Hypothalamus (tissue), 51 donors: ENCODE measurements at places on chromosomes 12 and 14.

GRCh38 chr12:2393016-2393415 lies 340.2 kb downstream of the CACNA1C start:
- DNase-seq = no peak

- DNase-seq = no peak
Measured at GRCh38 chr14:31510222-31510621, 22.4 kb upstream of the GPR33 start.

GRCh38 chr12:13198876-13199275 lies 2.4 kb downstream of the EMP1 start:
- no peak for DNase-seq

- DNase-seq = no peak
Measured at GRCh38 chr14:73394317-73394716, 64.0 kb downstream of the NUMB start.

DNA sequence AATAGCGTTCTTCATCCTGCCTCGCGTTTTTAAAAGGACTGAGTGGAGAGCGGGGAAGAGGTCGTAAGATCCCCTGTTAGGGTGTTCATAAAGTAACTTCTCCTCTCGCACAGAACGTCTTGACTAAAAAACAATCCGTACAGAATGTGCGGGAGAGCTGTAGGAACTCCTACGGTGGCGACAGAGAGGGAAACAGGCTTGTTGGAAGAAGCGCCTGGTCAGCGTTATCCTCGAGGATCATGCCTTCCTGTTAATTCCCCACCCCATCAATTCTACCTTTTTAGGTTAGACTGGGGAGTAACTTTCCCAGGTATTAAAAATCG lies 399 bp upstream of the WASHC4 start:
- no peak for DNase-seq

- DNase-seq = peak; percentile 60
Measured at GRCh38 chr14:77181603-77182437, at the start of gene TMEM63C. Gene TMEM63C (plus strand): TSS chr14:77181798. CDS start chr14:77218814, 37,016 bp downstream.

DNA sequence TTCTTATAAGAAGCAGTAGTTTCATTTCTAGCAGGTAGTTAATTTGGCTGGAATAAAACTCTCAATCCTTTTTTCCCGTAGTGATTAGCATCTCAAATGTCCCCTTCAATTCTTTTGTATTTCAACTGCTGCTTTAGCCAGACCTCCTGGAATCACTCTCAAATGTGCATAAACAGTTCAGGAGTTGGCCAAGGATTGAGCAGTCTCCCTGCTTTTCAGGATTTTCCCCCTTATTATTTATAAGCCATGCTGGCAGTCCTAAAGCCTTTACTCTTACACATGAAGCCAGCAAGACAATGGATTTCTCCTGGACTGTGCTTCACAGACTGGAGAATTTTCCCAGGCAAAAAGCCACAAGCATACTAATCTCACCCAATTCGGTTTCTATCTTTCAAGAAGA lies 950.1 kb downstream of the VRK1 start:
- DNase-seq = no peak

- no peak for DNase-seq
Measured at GRCh38 chr14:24332268-24332993, 2.4 kb downstream of the ADCY4 start.

GRCh38 chr12:113135178-113136127 lies at the start of gene RASAL1:
Gene RASAL1 (minus strand): TSS chr12:113135761. CDS start chr12:113135462, 299 bp downstream.
- DNase-seq = peak; percentile 48

- no peak for DNase-seq
Measured at GRCh38 chr12:65892841-65893251, 68.6 kb downstream of the HMGA2 start.

- no peak for DNase-seq
Measured at GRCh38 chr14:104821971-104822608, 21.2 kb downstream of the ZBTB42 start.

DNA sequence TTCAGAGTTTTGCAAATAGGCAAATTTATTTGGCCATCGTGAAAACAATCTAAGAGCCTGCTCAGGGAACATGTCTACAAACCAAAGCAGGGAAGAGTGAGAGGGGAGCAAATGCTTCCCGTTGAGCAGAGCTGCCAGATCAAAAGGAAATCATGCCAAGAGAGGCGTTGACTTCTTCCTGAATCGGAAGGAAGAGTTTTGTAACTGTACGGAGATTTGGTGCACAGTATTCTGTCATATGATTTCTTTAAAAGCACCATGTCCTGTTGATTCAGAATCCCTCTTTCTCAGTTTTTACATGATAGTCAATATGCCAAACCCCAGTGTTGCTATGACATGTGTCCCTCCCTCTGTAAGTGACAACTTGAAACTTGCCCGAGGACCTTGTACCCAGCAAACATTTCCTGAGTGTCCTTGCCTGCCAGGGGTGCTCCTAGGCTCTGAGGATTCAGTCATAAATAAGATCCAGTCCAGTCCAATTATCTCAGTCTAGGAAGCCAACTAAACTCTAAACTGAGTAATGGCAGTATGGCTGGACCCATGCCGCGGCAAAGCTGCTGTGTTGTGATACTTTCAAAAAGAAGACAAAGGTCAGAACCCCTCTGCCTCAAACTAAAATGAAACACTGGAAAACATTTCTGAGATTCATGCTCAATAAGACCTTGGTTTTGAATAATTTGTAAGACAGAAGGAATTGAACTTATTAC lies 300.1 kb upstream of the FKBP4 start:
- no peak for DNase-seq

DNA sequence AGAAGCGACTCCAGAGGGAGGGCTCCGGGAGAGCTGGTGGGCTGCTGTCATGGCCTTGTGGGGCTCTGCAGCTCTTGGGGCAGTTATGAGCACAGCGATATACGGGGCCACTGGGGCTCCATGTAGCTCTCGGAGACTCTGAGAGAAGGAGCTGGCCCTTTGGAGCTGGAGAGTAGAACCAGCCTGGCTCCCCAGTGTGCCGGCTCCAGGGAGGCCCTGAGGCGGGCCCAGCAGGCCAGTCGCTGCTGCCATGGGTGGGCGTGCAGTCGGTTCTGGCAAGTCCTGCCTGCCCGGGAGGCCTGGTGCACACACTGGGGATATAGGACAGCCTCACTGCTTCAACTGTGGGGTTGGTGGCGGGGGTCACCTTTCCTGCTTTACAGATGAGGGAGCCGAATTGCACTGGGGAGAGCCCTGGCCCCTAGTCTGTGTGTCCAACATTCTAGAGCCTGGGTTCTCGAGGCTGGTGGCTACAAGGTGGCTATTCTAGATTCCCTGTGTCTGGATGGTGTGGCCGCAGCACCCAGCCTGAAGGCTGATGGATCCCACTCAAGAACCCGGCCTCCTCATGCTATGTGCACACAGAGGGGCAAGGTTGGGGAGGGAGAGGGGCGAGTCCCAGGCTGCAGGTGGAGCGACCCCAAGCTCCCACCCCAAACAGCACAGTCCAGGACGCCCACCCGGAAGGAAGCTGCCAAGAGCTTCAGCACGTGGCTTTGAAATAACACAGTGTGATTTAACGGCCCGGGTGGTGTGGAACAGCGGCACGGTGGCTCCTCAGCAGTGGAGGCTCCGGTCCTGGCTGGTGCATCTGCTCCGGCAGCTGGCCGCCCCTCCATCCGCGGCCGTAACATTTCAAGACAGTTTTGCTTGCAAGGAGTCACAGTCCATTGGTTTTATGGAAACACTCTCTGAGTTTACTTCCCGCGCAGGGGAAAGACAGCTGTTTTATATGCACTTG lies 188.3 kb upstream of the C14orf180 start:
- no peak for DNase-seq

GRCh38 chr12:126117502-126117901 lies 1052.3 kb downstream of the AACS start:
- DNase-seq = no peak

DNA sequence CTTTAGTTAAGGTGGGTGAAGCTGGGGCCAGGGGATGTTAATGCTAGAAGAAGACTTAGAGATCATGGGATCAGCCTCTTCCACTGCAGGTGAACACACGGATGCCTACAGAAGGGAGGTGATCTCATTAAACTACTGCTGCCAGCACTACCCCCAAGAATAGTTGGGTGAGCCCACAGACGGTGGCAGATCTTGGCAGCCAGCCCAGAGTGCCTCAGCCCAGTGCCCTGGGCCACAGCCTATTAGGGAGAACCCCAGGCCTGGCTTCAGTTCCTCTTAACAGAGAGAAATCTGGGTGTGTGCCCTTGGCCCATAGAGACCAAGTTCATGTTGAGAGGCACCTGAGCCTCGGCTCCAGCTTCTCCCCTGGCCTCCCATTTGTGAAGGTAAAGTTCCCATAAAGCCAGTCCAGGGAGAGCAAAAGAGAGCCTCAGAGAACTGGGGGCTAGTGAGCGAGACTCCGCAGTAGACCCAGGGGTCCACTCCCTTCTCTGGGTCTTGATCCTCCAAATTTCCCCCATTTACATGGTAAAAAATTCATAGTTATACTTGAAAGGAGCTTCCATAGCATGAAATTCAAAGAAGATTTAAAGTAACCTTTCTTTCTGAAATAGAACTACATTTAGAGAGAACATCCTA lies 125.0 kb upstream of the CCND2 start:
- DNase-seq = peak; percentile 13

DNA sequence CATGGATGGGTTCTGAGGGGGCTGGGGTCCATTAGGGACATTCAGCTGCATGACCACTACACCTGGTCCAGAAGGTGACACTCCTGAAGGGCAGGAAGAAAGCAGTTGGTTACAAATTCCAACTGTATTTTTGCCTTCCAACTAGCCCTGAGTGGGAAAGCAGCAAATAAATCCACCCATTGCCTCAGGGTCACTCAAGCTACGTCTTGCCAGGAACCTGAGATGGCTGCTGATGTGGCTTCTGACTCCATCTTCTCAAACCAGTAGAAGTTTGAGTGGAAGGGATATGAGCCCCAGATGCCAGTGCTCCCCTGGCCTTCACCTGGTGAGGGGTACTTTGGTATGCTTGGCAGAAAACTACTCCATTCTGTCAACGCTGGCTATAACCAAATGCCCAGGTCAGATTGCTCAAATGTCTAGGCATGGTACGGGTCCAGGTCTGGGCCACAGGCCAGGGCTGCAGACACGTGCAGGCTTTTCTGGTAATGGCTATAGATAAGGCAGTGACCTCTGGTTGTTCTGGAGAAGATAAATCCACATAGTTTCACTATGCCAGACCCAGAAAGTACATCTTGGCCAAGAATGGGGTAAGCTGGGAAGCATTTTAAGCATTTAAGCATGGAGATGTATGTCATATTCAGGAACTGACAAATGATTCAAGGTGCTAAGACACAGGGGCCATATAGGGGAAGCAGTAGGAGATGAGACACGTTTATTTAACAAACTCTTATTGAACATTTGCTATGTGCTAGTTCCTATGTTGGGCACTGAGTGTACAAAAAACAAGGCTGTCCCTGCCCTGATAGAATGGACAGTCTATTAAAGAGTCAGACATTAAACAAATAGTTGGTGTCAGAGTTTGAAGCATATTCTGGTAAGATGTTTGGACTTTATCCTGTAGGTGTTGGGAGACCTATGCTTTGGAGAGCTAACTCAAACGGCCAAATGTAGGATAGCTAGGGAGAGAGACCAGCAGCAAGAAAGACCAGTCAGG lies 8.3 kb upstream of the STAC3 start:
- no peak for DNase-seq

GRCh38 chr12:113612793-113613192 lies 141.1 kb upstream of the LHX5 start:
- DNase-seq = no peak

DNA sequence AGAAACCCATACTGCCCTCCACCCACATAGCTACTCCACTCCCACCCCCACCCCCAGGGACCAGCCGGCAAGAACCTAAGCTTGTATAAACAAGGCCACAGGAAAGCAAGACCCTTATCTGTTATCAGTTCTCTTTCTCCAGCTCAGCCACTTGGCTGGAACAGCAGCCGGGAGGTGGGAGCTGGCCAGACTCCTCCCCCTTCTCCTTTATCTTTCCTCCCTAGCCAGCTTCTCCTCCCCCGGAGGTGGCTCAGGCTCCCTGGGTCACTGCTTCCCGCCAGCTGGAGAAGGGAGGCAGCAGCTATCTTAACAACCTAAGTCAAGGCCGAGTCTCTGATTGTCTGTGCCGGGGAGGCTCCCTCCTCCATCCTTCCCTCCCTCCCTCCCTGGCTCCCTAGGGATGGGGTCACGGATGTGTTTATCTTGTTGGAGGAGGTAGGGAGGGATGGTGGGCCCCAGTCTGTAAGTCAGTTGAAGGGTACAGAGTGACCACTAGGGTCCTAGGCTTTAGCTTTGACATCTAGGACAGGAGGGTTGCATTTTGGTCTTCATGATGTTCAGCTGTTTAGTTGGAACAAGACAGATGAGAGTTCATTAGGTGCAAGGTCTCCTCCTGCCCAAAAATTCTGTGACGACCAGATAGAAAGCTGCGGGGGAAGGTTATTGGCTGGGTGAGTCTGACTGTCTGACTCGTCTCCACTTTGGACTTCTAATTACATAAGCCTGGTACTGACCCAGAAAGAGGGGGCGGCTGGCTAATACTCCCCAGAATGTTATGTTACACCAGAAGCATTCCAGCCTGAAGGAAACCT lies 29.7 kb downstream of the ZFP36L1 start:
- no peak for DNase-seq

- no peak for DNase-seq
Measured at GRCh38 chr12:1147821-1148220, 156.8 kb downstream of the ERC1 start.

DNA sequence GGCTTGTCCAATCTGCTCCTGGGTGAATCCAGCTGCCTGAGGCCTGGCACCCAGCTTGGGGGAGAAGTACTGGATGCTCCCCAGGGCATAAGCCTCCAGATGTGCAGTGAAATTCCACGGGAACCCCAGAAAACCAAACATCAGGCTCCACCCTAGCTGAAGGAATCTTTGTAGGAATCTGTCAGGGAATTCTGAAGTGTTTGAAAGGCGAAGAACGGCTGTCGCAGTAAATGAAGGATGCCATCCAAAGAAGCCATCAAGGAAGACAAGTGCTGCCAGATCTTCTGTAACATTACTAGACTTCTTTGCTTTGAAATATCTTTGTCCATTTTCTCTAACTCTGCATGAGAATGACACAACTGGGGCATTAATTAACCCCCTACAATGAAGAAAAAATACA lies 219.4 kb downstream of the FOXN3 start:
- DNase-seq = no peak

DNA sequence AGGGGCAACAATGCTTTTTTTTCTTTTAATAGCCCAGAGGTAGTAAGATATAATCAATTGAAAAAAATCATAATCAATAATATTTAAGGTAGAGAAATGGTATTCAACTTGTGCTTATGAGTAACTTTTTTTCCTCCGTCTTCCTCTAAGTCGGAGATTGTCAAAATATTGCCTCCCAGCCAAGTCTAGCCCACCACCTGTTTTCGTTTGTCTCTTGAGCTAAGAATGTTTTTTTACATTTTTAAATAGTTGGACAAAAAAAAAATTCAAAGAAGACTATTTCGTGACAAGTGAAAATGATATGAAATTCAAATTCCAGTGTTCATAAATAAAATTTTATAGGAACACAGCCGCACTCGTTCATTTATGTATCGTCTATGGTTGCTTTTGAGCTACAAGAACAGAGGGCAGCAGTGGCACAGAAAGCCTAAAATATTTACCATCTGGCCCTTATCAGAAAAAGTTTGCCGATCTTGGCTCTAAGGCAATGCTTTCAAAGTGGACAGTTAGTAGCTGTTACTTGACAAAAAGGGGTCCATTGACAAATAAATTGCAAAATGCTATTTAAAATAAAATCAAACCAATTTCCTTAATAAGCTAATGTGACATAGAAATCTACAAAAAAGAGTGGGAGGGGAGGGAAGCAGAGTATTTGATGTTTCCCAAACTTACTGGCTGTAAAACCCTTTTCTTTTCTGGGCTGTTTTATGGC lies 40.8 kb upstream of the MAX start:
- no peak for DNase-seq
